CD4-positive, alpha-beta T cell treated with Interleukin-17A for 1 hour (primary cell): ENCODE measurements at places on chromosomes 13 and 19.

- no peak for DNase-seq
These were observed 41.5 kb upstream of the MEDAG start for GRCh38 chr13:30864433-30865122.

GRCh38 chr13:30305456-30305970 is 1.8 kb downstream of the KATNAL1 start:
- DNase-seq: no peak

DNA sequence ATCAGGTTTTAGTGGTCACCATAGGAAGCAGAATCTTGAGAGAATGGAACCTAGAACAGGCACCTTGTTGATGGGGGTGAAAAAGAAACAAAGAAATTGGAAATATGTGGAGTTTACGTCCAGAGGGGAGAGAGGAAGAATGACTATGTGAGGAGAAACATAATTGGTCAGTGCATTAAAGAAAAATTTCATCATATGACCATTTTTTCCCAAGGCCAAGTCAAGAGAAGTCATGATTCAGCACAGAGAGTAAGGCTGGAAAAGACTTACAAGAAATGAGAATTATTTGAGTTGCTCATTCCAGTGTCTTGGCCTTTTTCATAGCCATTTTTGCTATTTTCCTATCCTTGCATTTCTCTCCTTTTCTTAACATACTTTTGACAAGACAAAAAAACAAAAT is 421.7 kb downstream of the EFNB2 start:
- DNase-seq: no peak

DNA sequence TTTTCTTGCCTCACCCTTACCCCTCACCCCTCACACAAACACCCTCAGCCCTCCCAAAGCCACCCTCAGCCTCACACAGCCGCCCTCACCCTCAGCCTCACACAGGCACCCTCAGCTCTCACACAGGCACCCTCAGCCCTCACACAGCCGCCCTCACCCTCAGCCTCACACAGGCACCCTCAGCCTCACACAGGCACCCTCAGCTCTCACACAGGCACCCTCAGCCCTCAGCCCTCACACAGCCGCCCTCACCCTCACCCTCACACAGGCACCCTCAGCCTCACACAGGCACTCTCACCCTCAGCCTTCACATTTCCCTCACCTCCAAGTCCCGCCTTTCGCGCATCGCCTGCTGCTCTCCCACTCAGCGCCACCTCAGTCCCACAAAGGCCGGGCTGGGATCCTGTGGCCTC is 287 bp upstream of the ZSCAN22 start:
- no peak for DNase-seq

DNA sequence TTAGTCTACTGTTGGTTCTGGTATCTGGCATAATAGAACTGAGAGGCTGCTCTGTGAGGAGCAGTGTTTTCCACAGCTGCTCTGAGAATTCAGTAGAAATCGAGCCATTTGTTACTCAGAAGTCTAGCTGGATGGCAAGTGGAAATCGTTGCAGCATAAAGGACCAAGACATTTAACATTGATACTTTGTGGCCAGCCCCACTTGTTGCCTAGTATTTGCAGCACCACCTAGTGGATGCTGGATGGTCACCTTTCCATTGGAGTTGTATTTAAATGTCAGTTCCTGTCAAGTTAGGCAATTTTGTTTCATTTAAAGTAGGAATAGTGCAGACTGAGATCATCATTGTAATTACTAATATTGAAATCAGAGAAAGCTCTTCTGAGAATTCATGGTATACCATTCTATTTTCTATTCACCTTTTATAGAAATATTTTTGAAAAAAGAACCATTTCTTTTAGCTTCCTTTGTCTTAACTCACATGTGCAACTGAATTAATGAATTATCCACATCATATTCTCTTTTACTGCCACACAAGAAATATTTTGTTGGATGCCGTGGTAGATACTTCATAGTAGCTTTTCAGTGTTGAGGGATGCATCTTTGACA is 64.6 kb downstream of the PDS5B start:
- peak; percentile 69 for DNase-seq

- no peak for DNase-seq
These were observed 231.7 kb downstream of the MZT1 start for GRCh38 chr13:72495681-72496080.

GRCh38 chr19:35211545-35212230 is 16.9 kb downstream of the FAM187B start:
- DNase-seq: peak; percentile 96

DNA sequence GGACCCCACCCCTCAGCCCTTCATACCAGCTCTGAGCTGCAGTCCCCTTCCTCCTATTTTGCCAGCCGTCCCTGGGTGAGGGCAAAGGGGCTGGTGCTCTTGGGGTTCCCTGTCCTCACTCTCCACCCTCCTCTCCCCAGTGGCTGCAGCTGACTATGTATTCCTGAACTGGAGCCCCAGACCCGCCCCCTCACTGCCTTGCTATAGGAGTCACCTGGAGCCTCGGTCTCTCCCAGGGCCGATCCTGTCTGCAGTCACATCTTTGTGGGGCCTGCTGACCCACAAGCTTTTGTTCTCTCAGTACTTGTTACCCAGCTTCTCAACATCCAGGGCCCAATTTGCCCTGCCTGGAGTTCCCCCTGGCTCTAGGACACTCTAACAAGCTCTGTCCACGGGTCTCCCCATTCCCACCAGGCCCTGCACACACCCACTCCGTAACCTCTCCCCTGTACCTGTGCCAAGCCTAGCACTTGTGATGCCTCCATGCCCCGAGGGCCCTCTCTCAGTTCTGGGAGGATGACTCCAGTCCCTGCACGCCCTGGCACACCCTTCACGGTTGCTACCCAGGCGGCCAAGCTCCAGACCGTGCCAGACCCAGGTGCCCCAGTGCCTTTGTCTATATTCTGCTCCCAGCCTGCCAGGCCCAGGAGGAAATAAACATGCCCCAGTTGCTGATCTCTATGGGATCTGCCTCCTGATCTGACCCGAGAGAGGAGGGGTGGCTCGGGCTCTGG is 2.4 kb downstream of the COX7A1 start:
- DNase-seq: no peak
